NCI-H187 (cell line): ENCODE measurements at places on chromosomes 4 and X.

GRCh38 chr4:84530454-84530853 is 31.4 kb upstream of the NKX6-1 start:
- no peak for DNase-seq

- DNase-seq = peak; percentile 74
Observed at GRCh38 chr4:5568931-5569330, 139.4 kb downstream of the EVC2 start.

- no peak for DNase-seq
Observed at GRCh38 chrX:31279359-31279758, 207.5 kb upstream of the FTHL17 start.

DNA sequence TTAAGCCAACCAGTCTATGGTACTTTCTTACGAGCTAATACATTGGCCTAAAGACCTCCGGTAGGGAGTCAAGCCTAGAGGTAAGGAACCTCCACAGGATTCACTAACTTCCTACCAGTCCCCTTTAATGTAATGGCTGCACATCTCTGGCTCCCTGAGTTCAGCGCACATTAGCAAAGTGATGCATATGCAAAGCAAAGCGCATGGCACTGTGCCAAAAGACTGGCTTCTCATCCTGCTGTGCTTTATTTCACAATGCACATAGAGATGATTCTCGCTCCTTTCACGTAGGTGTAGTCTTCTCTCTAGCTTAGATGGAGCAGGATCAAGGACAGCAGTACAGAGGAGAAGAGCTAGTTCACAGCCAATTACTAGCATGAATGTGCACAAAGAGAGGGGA is 14.6 kb upstream of the CLTRN start:
- DNase-seq = no peak

- no peak for DNase-seq
Observed at GRCh38 chr4:8338351-8338961, 68.9 kb downstream of the HTRA3 start.

- no peak for DNase-seq
Observed at GRCh38 chrX:40244980-40245379, 147.2 kb upstream of the BCOR start.

DNA sequence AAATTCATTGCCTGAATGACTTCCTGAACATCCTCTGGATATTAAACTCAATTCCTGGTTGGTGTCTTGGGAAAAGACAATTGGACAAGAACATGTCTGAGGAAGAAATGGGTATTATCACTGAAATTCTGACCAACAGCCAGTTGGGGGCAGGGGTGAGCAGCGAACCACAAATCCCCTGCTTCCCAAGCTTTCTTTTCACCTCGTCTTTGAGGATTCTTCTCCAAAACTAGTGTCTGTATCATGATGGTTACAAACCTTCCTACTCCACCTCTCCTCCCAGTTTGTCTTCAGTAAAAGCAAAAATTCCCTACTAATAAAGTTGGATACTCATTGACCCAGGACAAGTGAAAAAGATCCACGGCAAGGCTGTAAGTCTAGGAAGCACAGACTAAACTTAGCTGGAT is 48.3 kb upstream of the WDR1 start:
- peak; percentile 5 for DNase-seq

- DNase-seq = no peak
Observed at GRCh38 chrX:126785539-126785938, 34.0 kb upstream of the PRR32 start.

- DNase-seq = no peak
Observed at GRCh38 chr4:102429553-102429952, 71.6 kb upstream of the NFKB1 start.

- no peak for DNase-seq
Observed at GRCh38 chr4:92182736-92183407, 120.9 kb upstream of the GRID2 start.

- no peak for DNase-seq
Observed at GRCh38 chr4:170529748-170530722, 440.3 kb upstream of the AADAT start.

GRCh38 chrX:460116-460515 is 73.4 kb upstream of the PPP2R3B start:
- no peak for DNase-seq

GRCh38 chr4:173288296-173288695 is 45.9 kb downstream of the HMGB2 start:
- DNase-seq = no peak

GRCh38 chr4:26050212-26050643 is 136.2 kb downstream of the SMIM20 start:
- DNase-seq = no peak

DNA sequence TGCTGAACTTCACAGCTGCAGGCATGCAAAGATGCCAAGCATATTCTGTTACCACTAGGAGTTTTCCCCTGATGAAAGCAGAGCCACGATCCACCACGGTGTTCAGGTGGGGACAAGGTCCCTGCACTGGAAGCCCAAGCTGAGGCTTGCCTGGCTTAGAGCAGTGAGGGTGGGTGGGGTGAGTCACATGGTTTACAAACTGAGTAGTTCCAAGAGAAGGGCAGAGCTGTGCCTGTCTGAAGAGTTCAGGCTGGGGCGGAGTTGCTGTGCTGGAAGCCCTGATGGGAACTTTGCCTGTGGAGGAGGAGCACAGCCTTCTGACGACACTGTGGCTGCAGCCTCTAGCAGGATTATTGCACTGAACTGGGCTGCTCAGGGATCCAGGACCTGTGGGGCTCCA is 45.5 kb downstream of the FAM9B start:
- no peak for DNase-seq

- no peak for DNase-seq
Observed at GRCh38 chr4:2570551-2571222, 34.2 kb downstream of the FAM193A start.

- no peak for DNase-seq
Observed at GRCh38 chr4:88029556-88029955, 22.1 kb downstream of the PKD2 start.

- no peak for DNase-seq
Observed at GRCh38 chr4:168651864-168652263, 155.0 kb downstream of the PALLD start.

DNA sequence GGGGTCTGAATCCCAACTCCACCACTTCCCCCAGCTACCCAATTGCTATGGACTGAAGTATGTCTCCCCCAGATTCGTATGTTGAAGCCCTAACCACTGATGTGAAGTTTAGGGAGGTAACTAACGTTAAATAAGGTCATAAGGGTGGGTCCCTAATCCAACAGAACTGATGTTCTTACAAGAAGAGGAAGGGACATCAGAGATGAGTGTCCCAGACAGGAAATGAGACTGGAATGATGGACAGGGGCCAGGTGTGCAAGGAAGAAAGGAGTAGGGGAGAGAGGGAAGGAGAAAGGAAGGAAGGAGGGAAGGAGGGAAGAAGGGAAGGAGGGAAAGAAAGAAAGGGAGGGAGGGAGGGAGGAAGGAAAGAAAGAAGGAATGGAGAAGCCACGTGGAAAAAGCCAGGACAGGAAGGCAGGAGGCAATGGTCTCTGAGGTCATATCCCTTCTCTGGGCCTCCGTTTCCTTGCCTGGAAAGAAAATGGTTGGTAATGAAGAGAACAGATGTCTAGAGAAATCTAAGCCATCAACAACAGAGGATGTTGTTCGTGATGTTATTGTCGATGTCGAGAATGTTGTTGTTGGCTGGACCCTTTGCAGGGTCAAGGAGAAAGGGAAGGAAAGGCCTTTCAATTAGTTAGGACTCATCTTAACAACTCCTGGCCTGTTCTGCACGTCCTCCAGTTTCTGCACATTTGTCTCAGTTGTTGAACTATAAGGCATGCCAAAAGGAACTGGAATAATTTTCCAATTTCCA is 59.0 kb upstream of the FGFBP2 start:
- DNase-seq = no peak

DNA sequence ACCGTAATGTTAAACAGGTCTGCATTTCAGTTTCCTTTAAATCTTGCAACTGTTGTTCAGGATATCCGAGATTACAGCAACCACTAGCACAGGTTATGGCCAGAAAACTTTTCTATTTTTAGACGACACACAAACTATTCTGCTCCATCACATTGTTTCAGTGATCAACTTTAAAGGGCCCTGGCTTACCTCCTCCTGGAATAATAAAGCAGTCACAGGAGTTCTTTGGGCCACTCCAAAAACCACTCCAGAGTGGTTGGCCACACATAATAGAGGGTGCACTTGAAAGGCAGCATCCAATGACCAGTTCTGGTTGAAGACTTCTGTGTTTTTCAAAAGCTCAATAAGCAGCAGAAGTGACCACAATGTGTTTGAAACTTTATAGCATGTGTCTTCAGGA is 118.9 kb downstream of the RAB28 start:
- DNase-seq = peak; percentile 3

DNA sequence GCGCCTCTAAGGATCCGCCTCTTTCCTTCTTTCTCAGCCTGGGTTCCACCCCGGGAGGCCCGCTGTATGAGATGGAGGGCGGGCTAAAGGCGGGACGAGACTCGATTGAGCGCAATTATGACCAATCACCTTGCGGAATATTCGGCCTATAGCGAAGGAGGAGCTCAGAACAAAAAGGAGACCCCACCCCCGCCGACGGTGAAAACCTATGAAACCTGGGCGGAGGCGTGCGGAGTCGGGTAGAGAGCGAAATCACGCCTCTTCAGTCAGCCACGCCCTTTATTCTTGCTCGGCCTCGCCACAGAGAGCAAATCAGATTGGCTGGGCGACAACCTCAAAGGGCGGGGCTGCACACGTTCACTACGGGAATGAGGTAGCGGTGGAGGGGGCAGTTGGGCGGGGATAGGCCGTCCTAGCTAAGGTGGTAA is 615 bp upstream of the CDK16 start:
- peak; percentile 98 for DNase-seq

DNA sequence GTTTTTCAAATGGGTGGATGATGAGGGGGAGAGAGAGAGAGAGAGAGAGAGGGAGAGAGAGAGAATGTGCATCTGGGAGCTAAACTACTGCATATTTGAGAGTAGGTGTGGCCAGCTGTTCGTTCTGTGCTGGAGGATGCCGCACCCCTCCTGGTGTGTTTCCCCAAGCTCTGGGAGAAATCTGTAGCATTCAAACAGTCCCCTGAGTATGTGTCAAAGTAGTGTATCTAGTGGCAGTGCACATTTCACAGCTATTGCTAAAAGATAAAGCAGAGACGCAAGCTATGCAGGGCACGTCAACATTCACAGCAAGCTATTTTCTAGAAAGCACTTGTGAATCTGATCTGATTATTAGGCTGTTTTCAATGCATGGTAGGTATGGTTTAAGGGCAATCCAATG is 83.5 kb upstream of the LIMCH1 start:
- no peak for DNase-seq

GRCh38 chr4:37687194-37687562 is 1.0 kb upstream of the RELL1 start:
- no peak for DNase-seq

DNA sequence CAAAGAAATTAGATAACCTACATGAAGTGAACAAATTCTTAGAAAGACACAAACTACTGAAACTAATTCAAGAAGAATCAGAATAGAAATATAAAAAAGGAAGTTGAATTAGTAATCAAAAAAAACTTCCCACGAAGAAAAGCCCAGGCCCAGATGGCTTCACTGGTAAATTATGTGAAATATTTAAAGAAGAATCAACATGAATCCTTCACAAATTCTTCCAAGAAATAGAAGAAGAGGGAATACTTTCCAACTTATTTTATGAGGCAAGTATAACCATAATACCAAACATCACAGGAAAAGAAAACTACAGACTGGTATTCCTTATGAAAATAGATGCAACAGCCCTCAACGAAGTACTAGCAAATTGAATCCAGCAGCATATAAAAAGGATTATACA is 30.7 kb downstream of the MOSPD2 start:
- DNase-seq = no peak

- DNase-seq = no peak
Observed at GRCh38 chr4:68272380-68272779, 26.9 kb upstream of the TMPRSS11B start.

DNA sequence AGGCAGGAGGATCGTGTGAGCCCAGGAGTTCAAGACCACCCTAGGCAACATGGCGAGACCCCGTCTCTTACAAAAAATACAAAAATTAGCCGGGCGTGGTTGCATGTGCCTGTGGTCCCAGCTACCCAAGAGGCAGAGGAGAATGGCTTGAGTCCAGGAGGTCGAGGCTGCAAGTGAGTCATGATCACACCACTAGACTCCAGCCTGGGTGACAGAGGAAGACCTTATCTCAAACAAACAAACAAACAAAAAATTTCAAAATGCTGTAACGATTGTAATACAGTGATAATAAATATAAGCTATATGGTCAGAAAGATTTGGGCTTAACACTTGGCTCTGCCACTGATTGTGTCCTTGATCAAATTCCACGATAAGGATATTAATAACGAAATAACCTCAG is 24.2 kb downstream of the SLC25A4 start:
- no peak for DNase-seq

GRCh38 chr4:165450871-165451270 is 72.1 kb downstream of the CPE start:
- peak; percentile 44 for DNase-seq

DNA sequence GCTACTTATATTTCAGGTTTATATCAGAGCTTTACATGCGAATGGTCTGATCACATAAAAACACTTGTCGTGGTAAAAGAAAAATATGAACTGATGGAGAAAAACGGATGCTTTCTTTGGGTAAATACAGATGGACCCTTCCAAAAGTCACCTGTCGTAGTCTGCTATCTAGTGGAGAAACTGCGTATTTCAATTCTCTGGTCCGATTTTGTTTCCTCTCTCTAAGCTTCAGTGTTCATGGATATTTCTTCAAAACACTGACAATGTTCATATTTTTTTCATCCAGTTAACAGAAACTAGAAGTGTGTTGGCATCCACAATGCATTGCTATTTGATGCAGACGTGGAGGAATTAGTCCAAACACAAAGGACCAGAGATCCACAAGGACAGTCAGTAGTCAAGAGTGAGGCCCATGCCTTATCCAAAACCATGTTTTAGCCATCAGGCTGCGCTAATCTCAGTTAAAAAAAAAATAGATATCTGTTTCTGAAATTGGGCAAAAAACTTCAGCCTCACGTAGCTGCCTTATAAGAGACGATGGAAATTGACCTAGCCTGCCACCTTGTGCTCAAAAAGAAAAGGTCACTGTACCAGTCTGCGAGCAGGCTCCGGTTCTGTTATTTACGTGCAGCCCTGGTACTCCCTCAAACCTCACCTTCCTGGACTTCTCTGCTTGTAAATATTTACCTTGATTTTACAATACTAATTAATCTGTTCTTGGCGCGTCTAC is 16.0 kb downstream of the MEPE start:
- DNase-seq = peak; percentile 15

DNA sequence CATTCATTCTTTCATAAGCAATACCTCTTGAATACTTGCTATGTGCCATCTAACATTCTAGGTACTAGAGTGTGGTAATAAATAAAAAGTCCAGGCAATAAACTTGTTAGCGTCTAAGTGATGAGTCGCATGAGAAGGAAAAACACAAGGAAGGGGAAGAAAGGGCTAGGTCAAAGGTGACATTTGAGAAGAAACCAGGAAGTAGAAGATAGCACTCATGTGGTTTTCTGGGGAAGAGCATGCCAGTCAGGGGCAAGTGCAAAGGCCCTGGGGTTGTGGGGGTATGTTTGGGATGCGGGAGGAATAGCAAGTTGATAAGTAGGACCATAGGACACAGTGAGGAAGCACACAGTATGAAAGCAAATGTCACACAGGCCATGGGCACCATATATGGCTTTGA is 157.0 kb downstream of the TSPAN5 start:
- DNase-seq = no peak

GRCh38 chr4:140675599-140676231 is 80.5 kb downstream of the TBC1D9 start:
- no peak for DNase-seq

- no peak for DNase-seq
Observed at GRCh38 chr4:63786171-63786570, 623.1 kb downstream of the TECRL start.
